Spleen (tissue), 13 donors: ENCODE measurements at places on chromosomes 2 and 18. TPM values are rescaled to one million over a fixed set of nuclear protein-coding genes. Genes with fewer than 3 reads are reported as not detected.

Gene RPE
- total RNA-seq = 57.3 TPM

Gene CYP26B1
- 10.6 TPM for total RNA-seq

DNA sequence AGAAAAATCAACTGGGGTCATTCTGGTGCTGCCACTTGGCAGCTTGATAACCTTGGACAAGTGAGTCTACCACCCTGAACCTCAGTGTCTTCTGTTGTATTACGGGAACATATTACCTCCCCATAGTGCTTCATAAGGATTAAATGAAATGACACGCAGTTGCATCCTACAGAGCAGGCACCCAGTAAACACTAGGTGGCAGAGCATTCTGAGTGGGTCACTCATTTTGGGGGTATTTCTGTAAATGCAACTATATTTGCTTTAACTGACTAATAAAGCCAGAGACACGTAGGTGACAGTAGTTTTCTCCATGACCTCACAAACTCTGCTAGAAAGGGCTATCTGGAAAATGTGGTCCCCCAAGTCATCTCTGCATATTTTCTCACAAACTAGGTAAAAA, 4.7 kb downstream of the CD226 start:
- no peaks in the 10 kb centered on the region for H3K27me3 ChIP-seq
- H3K36me3 ChIP-seq = peaks cover 9% of the 10 kb centered on the region
- no peak overlapping the region for H3K27ac ChIP-seq
- no peak overlapping the region for H3K4me3 ChIP-seq
- H3K4me1 ChIP-seq = peaks cover 6% of the 10 kb centered on the region

- no peak overlapping the region for H3K4me3 ChIP-seq
- H3K4me1 ChIP-seq = no peaks in the 10 kb centered on the region
- H3K27me3 ChIP-seq = no peaks in the 10 kb centered on the region
Measured at GRCh38 chr2:19799881-19800780, 101.7 kb downstream of the TTC32 start.

DNA sequence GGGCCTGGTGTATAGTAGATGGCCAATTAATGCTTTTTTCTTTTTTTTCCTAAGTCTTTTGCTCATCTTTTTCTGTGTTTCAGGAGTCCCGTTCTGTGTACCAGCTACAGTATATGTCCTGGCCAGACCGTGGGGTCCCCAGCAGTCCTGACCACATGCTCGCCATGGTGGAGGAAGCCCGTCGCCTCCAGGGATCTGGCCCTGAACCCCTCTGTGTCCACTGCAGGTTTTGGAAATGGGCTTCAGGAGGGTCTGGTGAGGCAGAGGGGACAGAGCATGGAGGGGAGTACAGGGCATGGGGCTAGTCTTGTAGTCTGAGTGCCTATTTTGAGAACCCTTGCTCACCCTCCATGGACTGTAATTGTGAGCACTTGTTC, 14.1 kb downstream of the PTPN18 start:
- H3K4me1 ChIP-seq = peaks cover 61% of the 10 kb centered on the region
- peak; percentile 74 for DNase-seq
- H3K27me3 ChIP-seq = no peaks in the 10 kb centered on the region
- no peaks in the 10 kb centered on the region for H3K36me3 ChIP-seq

DNA sequence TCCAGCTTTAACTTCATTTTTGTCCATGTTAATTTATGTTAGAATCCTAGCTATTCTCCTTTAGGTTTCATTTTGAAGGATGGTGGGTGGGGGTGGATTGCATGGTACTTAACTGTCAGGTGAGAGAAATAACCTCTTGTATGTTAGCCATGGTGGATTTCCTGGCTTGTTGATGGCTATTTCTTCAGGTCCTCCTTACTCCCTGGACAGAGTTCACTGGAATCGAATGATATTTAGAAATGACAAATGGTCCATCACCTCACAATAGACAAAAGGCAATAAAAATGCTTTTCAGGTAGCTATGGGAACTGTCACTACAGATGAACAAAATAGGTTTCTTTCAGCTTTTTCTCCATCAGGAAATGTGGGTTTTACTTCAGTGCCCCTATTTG, 91.7 kb downstream of the EML6 start:
- no peak overlapping the region for H3K4me3 ChIP-seq
- no peak overlapping the region for H3K27ac ChIP-seq
- no peaks in the 10 kb centered on the region for H3K36me3 ChIP-seq
- no peak for DNase-seq
- no peaks in the 10 kb centered on the region for H3K4me1 ChIP-seq
- H3K27me3 ChIP-seq = no peaks in the 10 kb centered on the region

- no peaks in the 10 kb centered on the region for H3K4me1 ChIP-seq
- H3K27ac ChIP-seq = no peak overlapping the region
- no peaks in the 10 kb centered on the region for H3K36me3 ChIP-seq
- DNase-seq = no peak
- H3K4me3 ChIP-seq = no peak overlapping the region
- H3K27me3 ChIP-seq = no peaks in the 10 kb centered on the region
Measured at GRCh38 chr2:34815052-34815741, 1216.1 kb upstream of the FAM98A start.

DNA sequence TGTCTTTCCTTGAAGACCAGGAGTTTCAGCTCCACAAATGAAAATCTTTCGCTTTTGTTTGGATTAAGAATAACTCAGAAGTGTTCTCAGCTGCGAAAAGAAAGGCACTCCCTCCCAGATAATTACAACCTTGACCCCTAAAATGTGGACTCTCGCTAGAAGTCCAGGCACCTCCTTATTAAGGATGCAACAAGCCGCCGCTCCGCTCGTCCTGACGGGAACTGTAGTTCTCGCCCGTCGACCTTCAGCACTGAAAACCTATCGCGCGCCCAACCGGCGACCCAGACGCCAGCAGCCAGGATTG, 559 bp downstream of the IMMT start:
- DNase-seq = no peak
- H3K27ac ChIP-seq = peak overlapping the region; percentile 100
- H3K4me3 ChIP-seq = peak overlapping the region; percentile 89
- no peaks in the 10 kb centered on the region for H3K36me3 ChIP-seq

DNA sequence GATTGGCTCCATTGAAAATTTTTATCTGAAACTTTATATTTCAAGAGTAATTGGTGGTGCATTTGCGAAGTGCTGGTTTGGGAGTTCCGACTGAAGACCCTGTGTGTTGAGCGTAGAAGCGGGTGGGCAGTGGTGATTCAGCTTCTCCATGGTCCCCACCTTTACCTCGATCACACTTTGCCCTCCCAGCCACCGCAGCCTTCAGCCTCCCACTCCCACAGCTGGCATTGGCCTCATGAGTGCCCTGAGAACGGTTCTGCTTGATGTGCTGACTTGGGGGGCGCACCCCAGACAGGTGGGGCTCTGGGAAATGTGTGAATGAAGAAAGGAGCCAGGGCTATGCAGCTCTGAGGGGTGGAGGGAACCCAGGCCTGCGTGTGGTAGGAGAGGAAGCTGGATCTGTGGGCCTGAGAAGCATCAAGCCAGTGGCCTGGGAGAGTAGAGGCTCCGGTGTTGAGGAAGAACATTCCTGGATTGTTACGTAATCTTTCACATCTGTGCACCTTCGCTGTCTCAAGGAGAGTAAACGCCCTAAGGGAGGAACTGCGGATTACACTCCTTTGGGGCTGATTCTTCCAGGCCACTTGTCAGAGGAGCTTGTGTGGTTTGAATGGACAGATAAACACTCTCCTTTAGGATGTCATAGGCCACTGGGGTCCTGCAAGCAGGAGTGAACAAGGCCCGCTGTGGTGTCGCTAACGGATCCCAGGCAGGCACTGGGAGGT, 83.8 kb downstream of the NPAS2 start:
- H3K4me3 ChIP-seq = no peak overlapping the region
- no peaks in the 10 kb centered on the region for H3K27me3 ChIP-seq
- no peak for DNase-seq
- H3K27ac ChIP-seq = no peak overlapping the region
- no peaks in the 10 kb centered on the region for H3K4me1 ChIP-seq
- H3K36me3 ChIP-seq = no peaks in the 10 kb centered on the region

DNA sequence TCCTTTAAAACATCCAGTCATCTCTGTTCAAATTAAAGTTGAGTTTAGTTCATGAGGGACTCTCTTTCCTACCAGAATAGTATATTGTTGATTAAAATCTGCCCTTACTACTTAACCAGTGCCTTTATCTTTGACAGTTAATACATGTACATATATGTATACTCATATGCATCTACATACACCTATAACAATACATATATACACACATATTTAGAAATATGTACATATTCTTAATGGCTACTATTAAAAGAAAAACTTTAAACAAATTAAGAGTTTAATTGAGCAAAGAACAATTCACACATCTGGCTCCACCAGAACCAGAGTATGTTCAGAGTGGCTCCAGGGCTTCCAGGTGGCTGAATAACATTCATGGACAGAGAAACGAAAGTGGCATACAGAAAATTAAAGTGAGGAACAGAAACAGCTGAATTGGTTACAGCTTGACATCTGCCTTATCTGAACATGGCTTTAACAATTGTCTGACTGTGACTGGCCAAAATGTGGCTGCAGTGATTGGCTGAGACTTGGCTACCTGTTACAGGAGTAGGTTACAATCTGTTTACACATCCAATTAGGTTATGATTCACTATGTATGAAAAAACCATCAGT, 38.8 kb downstream of the ZNF519 start:
- DNase-seq = no peak
- H3K27ac ChIP-seq = no peak overlapping the region
- H3K36me3 ChIP-seq = peaks cover 7% of the 10 kb centered on the region
- no peaks in the 10 kb centered on the region for H3K27me3 ChIP-seq
- no peaks in the 10 kb centered on the region for H3K4me1 ChIP-seq

DNA sequence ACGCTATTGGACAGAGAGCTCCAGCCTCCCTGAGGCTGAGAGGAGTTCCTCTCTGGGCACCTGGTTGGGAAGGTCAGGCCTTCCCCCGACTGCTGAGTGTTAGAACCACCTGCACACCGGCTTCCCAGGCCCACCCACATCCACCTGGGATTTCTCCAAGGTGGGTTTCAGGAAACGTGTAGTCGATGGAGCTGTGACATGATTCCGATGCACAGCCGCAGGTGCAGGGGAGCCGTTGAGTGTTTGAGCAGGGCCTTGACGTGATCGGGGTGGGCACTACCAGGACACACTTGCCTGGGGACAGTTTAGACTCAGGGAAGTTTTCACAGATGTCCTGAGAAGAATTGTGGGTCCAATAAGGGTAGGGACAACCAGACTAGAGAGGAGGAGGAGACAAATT, 21.8 kb upstream of the GIGYF2 start:
- no peak overlapping the region for H3K4me3 ChIP-seq
- peaks cover 1% of the 10 kb centered on the region for H3K27me3 ChIP-seq
- peaks cover 50% of the 10 kb centered on the region for H3K36me3 ChIP-seq
- H3K4me1 ChIP-seq = peaks cover 15% of the 10 kb centered on the region
- peak; percentile 51 for DNase-seq

GRCh38 chr2:199335502-199335901, 122.2 kb downstream of the SATB2 start:
- no peak overlapping the region for H3K27ac ChIP-seq
- DNase-seq = no peak
- no peaks in the 10 kb centered on the region for H3K36me3 ChIP-seq
- H3K4me3 ChIP-seq = no peak overlapping the region
